ENCODE measurements at places on chromosomes 16 and 17. TPM values are rescaled to one million over a fixed set of nuclear protein-coding genes. Genes with fewer than 3 reads are reported as not detected.

- no peak overlapping the region for H3K4me3 ChIP-seq
- no peaks in the 10 kb centered on the region for H3K27me3 ChIP-seq
- H3K36me3 ChIP-seq: no peaks in the 10 kb centered on the region
- DNase-seq: no peak
- no peak overlapping the region for H3K27ac ChIP-seq
- H3K4me1 ChIP-seq: peaks cover 5% of the 10 kb centered on the region
These were observed 49.0 kb upstream of the ENDOV start for GRCh38 chr17:80365983-80366382.

DNA sequence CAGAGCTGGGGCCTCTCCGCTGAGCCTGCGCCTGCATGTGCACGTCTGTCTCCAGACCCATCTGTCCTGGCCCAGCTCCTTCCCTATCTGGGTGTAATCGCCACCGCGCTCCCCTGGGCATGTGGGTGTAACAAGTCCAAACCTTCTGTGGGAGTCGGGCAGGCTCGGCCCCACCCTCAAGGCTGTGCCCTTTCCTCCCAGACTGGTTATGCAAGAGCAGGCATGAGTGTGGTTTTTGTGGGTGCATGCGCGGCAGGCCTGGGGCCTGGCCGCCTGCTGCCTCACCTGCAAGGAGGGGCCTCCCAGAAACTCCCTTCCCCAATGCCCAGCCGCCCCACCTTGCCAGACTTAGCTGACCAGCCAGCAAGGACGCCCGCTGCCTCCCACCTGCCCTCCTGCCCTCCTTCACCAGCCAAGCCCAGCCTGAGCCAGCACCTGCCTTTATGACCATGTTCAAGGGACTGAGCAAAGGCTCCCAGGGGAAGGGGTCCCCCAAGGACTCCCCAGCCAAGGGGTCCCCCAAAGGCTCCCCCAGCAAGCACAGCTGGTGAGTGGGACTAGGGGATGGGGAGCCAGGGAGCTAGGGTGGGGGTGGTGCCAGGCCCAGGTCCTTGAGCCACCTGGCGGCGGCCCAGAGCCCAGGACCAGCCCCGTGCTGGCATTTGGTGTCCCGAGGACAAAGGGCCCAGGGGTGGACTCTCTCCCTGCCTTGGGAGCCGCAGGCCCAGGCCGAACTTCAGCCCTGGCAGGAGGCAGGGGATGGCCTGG lies at the start of gene EVPLL:
Gene EVPLL (plus strand): TSS at position 342 of the 768 bp plus-strand sequence. CDS start 3,160 bp downstream, outside the sequence.
- H3K27me3 ChIP-seq: no peaks in the 10 kb centered on the region
- no peaks in the 10 kb centered on the region for H3K4me1 ChIP-seq
- no peak within 1 kb of the TSS for H3K27ac ChIP-seq
- H3K36me3 ChIP-seq: no peaks in the 10 kb centered on the region

DNA sequence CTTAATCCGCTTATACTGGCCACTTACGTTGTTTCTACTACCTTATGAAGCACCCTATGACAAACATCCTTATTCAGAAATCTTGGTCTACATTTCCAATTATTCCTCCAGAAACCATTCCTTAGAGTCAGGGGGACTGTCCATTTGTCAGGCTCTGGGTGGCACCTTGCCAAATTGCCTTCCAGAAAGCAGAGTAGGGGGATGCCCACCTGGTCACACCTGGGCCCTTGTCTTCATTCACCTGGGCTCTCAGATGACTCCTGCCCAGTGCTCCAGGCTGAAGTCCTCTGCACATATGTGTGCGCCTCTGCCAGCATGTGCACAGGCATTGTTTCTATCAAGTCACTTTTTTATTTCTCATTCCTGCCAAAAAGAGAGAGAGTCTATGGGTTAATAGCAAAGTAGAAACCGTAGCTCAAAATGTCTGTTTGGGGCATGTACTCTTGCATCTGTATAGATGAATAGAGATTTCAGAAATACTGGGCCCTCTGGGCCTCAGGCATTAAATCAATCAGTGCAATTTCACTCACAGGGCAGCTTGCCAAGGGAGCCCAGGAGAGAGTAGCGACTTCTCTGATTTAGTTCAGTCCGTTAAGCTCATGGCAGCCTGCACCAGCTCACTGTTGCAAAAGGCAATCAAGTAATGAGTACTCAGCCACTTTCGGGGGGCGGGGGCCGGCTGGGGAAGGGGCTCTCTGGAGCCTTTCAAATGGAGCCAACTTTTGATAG lies 104.7 kb downstream of the SOCS1 start:
- H3K4me1 ChIP-seq: no peaks in the 10 kb centered on the region
- no peak for DNase-seq
- H3K27me3 ChIP-seq: no peaks in the 10 kb centered on the region
- H3K36me3 ChIP-seq: no peaks in the 10 kb centered on the region

- no peak for DNase-seq
- no peak overlapping the region for H3K4me3 ChIP-seq
- H3K4me1 ChIP-seq: peaks cover 7% of the 10 kb centered on the region
- H3K27me3 ChIP-seq: no peaks in the 10 kb centered on the region
These were observed 141.5 kb downstream of the IRF8 start for GRCh38 chr16:86040496-86040895.

Gene IRX3
- total RNA-seq: 1.6 TPM

Gene C17orf78
- 2.0 TPM for total RNA-seq

DNA sequence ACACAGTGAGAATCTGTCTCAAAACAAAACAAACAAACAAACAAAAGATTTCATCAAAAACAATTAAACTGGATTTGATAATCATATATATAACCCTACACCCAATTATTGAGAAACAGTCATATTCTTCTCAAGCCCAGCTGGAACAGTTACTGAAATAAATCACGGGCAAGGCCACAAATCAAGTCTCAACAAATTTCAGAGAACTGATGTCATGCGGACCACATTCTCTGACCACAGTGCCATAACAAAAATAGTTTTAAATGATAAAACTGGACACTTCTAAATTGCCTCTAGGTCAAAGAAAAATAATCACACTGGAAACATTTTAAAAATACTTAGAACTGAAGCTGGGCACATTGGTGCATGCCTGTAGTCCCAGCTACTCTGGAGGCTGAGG lies 15.9 kb upstream of the PIK3R5 start:
- no peak for DNase-seq
- H3K36me3 ChIP-seq: no peaks in the 10 kb centered on the region
- H3K27ac ChIP-seq: no peak overlapping the region
- no peak overlapping the region for H3K4me3 ChIP-seq
- H3K4me1 ChIP-seq: no peaks in the 10 kb centered on the region

DNA sequence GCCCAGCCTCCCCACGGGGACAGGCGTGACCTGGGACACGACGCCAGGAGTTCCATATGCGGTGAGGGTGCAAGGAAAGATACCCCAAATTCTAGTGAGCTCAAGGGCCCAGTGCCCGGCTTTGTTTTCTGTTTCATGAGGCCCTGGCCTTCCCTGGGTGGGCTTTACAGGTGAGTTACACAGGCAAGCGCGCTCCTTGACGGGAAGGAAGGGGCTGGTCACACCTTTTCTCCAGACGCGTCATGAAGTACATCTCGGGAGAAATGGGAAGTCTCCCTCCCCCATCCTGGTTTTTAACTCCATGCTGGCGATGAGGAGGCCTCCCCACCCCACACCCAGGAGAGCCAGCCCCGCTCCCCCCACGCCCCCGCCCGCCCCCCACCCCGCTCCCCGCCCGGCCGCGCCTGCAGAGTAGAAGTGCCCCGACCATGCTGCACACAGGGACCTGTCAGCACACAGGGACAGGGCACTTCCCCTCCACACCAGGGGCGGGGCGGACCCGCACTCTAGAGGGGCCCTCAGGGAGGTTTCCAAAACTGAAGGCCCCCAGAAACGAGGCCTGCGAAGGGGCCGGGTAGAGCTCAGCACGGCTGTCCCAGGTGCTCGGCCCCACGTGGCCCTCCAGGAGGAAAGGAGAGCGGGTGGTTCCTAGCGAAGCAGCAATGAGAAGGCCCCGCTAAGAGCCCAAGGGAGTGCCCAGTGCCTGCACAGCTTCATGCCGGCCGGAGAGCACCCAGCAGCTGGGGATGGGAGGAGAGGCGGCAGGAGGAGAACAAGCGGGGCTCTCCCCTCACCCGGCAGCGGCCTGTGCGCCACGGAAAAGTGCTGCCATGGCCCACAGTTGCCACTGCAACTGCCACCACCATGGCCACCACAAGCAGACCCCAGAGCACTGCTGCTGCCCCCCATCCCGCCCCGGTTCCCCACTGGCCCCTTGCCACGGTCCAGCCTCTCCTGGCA lies 7.7 kb downstream of the CYB561 start:
- no peaks in the 10 kb centered on the region for H3K36me3 ChIP-seq
- no peak overlapping the region for H3K27ac ChIP-seq
- no peaks in the 10 kb centered on the region for H3K27me3 ChIP-seq
- peaks cover 40% of the 10 kb centered on the region for H3K4me1 ChIP-seq
- DNase-seq: no peak
- H3K4me3 ChIP-seq: no peak overlapping the region

- no peak overlapping the region for H3K27ac ChIP-seq
- no peak overlapping the region for H3K4me3 ChIP-seq
- no peaks in the 10 kb centered on the region for H3K4me1 ChIP-seq
- H3K36me3 ChIP-seq: no peaks in the 10 kb centered on the region
These were observed 15.2 kb upstream of the TOX3 start for GRCh38 chr16:52561910-52562741.

DNA sequence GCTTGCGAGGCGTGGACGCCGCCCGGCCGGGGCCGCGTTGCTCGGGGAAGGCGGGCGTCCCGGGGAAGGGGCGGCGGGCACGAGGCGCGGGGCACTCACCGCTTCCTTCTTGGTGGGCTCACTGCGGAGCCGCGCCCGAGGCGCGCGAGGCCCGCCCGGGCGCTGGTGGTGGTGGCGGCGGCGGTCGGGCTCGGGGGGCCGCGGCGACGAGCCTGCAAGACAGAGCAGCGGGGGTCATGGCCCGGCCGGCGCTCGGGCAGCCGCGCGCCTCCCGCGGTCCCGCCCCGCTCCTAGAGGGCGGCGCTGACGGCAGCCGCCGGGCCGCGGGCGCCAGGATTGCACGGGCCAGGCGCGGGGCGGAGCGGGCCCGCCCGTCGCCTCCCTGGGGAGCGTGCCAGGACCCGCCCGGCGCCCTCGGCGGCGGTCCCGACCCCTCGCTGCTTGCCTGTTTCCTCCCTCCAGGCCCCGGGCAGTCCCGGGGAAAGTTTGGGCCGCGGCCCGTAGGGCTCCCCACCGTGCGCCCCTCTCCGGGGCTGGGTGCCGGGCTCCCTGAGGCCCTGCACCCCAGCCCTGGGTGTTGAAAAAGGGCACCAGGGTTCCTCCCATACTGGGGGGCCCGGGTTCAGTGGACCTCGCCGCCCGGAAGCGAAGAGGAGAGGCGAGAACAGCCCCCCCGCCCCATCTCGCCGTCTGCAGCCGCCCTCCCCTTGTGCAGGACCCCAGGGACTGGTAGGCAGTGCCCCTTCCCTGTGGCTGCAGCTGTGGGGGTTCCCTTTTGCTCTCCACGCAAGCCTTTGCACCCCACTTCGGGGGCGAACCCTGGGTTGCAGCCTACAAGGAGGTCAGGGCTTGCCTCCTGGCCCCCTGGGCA lies at the start of gene C16orf74:
Gene C16orf74 (minus strand): TSS at position 270 of the 871 bp plus-strand sequence. CDS start 15,879 bp downstream, outside the sequence.
- H3K27ac ChIP-seq: no peak within 1 kb of the TSS
- peaks cover 8% of the 10 kb centered on the region for H3K4me1 ChIP-seq
- peak within 1 kb of the TSS; percentile 53 for H3K4me3 ChIP-seq
- peak; percentile 31 for DNase-seq

GRCh38 chr17:52517176-52517575 lies 358.7 kb upstream of the CA10 start:
- H3K4me1 ChIP-seq: no peaks in the 10 kb centered on the region
- no peaks in the 10 kb centered on the region for H3K27me3 ChIP-seq
- no peak for DNase-seq
- no peak overlapping the region for H3K27ac ChIP-seq
- H3K36me3 ChIP-seq: no peaks in the 10 kb centered on the region

Gene EXOSC6
- 38.6 TPM for total RNA-seq

DNA sequence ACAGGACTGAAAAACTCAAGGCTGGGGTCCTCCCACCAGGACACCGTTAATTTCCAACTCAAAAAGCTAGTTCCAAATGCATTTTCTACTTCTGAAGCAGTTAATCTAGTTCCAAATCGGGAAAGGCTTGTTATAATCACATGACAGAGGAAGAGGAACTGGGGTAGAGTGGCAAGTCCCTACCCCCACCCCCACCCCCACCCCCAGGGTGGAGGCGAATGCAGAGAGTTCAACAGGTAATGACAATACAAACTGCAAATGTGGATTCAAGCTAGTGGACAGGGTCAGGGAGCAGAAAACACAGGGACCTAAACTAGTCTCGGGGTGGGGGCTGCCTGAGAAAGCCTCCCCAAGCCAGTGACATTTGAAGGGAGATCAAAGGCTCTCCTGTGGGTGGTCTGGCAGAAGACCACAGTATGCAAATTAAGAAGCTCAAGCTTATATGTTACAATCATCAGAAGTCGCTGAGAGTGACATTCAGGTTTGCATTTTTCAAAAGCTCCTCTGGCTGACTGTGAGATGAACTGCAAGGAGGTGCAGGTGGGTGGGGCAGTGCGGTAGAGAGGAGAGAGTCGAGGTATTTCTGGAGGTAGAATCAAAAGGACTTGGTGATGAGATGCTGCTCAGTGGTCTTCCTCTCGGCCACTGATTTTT lies 56.4 kb upstream of the SLC25A19 start:
- H3K36me3 ChIP-seq: no peaks in the 10 kb centered on the region
- H3K4me1 ChIP-seq: peaks cover 2% of the 10 kb centered on the region
- H3K27me3 ChIP-seq: no peaks in the 10 kb centered on the region

- no peak overlapping the region for H3K4me3 ChIP-seq
- DNase-seq: no peak
- H3K27me3 ChIP-seq: no peaks in the 10 kb centered on the region
These were observed 19.2 kb downstream of the HNF1B start for GRCh38 chr17:37725601-37726146.

- H3K4me3 ChIP-seq: no peak overlapping the region
- no peak for DNase-seq
- no peaks in the 10 kb centered on the region for H3K27me3 ChIP-seq
- no peak overlapping the region for H3K27ac ChIP-seq
- H3K4me1 ChIP-seq: no peaks in the 10 kb centered on the region
- H3K36me3 ChIP-seq: no peaks in the 10 kb centered on the region
These were observed 204.1 kb upstream of the SALL1 start for GRCh38 chr16:51355195-51355594.

DNA sequence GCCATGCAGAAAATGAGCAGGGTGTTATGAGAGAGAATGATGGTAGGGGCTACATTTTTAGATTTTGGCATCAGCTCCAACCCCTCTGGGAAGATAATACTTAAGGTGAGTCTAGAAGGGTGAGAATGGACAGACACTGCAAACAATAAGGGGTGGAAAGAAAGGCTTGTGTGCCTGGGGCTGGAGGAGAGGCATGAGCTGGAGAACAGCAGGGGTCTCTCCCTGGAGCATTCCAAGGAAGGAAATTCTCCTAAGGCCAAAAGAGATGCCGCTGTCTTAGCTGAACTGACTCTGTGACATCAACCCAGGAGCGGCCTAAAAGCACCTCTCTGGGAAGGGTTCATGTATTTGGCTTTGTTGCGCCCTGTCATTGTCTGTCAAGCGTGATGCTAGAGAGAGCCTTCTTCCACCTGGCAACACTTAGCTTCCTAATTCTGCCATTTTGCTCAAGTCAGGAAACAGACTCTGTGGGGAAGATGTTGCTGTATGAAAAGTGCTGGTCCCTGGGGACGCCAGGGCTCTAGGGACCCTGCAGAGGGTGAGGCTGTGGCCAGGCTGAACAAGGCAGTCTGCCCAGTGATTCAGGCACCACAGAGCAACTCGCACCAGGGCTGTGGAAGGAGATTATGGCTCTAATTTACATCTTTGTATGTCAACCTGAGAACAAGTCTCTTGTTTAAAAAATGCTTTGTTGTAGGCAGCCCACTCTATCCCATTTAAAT lies 225.7 kb downstream of the CBLN1 start:
- DNase-seq: no peak
- H3K4me1 ChIP-seq: no peaks in the 10 kb centered on the region
- no peaks in the 10 kb centered on the region for H3K27me3 ChIP-seq
- no peak overlapping the region for H3K4me3 ChIP-seq

- DNase-seq: no peak
- H3K27me3 ChIP-seq: no peaks in the 10 kb centered on the region
- no peaks in the 10 kb centered on the region for H3K36me3 ChIP-seq
- no peak overlapping the region for H3K4me3 ChIP-seq
- peaks cover 4% of the 10 kb centered on the region for H3K4me1 ChIP-seq
These were observed 10.2 kb upstream of the TXNDC11 start for GRCh38 chr16:11752856-11753255.

Gene TMC8
- 9.3 TPM for total RNA-seq

Gene FBXL16
- total RNA-seq: 15.8 TPM
